CD4-positive, alpha-beta memory T cell (primary cell): ENCODE measurements at places on chromosomes 3 and 15.
A peak's percentile ranks its signal among the peaks of the same experiment; 100 is the strongest.

DNA sequence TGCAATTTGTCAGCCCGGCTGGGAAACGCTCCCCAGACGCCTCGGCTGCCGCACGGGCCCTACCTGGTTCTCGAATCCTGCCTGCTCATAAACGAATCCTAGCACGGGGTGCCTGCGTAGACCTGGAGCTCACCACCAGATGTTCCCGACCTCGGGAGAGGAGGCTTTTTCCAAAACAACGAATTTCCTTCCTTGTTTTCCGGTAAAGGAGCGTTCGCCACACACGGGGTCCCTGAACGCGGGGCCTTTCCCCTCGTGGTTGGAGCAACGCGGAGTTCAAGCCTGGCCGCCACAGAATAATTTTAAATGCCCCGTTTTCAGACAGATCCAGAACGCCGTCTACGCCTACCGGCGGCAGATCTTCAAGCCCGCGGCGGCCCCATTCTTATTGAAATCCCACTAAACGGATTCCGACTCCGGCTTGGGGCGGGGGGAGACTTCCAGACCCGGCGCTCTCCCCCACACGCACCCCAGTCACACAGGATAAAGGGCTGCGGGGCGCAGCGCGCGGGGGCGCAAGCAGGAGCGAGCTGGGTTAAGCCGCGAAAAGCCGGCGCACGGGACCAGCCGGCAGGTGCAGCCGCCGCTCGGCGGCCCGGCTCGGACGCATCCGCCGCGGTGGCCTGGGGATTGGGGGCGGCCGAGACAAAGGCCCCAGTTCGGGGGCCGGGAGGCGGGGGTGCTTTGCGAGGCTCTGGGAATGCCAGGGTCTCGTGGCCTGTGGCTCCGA, 895 bp downstream of the GATA2 start:
- peak; percentile 35 for DNase-seq

DNA sequence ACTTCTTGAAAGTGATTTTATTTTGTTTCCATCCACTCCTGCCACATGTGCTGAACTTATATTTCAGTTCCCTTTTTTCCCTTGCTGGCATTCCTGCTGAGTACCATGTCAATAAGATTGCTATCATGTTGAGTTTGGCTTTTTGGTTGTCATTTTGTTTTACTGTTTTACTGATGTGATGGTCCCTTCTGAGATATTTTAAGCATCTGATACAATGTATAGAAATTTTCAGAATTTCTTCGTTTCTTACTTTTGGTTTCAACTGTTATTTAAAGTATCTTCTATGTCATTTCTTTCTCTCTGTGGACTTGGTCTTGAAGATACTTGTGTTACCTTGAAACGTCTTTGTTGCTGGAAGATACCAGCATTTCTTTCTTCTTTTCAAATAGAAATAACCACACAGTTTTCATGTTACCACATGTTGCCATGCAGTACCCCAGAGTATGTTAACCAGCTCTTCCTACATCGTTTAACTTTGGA, 14.1 kb downstream of the SIDT1 start:
- DNase-seq: no peak

DNA sequence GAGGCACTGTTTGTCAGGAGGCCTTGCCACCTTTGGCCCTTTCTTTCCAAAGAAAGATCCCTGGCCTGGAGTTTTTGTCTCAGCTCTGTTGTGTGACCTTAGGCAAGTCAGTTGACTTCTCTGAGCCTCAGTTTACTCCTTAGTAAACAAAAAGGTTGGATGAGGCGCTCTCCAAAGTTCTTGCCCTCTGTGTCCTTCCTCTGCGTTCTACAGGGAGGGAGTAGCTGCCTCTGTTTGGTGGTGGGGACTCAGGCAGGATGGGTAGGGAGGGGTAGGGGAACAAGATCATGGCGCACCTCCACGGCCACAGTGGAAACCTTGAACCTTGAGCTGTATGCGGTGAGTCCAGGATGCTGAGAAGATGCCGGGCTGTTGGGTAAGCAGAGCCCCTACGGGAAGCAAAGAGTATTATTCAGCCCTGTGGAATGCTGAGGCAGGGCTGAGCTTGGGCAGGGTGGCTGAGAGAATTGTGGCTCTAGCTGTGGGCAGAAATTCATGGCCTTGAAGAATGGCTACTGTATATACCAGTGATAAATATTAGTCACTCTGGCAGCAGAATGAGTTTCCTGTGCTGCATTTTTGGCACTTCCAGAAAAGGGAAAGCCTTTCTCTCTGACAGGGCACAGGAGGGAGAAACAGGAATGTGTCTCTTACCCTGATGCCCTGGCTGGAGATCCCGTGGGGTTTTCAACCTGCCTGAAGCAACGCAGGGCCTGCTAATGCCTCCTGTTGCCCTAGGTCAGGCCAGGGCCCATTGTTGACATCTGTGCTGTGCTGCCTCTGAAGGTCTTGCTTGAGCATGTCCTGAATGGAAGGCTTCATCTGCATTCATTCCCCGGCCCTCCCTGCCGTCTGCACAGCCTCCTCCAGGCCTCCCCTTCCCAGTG, 39.9 kb downstream of the SMAD3 start:
- DNase-seq: no peak

- DNase-seq: peak; percentile 71
Measured at GRCh38 chr3:196274585-196274984, 12.9 kb downstream of the PCYT1A start.

DNA sequence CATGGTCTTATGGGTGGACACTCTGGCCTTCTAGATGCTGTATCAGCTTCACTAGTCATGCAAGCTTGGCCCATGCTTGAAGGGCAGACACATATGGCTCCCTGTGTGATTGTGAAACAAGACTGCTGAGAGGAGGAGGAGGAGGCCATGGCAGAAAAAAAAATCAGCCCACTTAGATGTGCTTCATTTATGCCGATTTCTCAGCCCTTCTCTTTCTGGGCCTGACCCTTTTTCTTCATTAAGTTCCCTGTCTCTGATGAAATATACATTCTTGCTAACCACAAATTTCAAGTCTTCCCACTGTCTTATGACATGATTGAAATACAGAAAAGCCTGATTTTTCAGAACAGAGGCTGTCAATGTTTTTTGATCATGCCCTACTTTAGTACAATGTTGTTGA, 213.0 kb upstream of the FEZF2 start:
- DNase-seq: no peak

DNA sequence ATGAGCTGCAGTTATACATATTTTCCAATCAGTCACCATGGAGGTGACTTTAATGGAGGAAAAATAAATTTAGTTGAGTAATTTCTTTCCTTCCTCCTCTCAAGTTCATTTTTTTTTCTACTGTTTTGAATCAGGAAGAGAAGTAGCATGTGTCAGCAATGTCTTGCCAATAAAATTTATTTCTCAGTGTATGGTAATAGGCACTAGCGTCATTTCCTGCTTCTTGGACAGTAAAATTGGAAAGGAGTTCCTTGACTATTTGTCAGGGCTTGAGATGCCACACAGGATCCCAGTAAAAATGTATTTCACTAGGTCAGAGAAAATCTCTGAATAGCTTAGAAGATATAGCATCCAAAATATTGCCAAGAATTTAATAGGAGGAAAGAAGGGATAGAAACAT, 605.9 kb downstream of the ROBO1 start:
- DNase-seq: no peak

- no peak for DNase-seq
Measured at GRCh38 chr3:133943639-133944141, 48.0 kb upstream of the RAB6B start.

GRCh38 chr3:52829482-52829881, 990 bp downstream of the ITIH4 start:
- DNase-seq: no peak

DNA sequence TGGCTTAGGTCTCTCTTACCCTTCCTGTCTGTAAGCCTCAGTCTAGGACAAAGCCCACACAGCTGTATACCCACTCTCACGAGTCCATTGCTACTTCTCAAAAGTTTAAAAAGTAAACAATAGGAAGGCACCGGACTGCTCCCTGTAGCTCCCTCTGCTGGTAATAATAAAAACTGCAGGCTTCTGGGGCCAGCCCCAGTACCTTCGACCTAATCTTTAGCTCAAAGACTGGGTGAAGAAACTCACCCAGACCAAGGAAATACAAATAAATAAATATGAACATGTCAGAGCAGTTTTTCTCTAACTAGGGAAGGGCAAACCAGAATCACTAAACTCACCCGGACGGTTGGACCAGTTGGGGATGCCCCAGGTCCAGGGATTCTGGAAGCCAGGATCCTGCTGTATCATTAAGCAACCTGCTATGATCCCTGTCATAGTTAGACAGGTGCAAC, 5.0 kb downstream of the FAM219B start:
- DNase-seq: peak; percentile 71

- DNase-seq: no peak
Measured at GRCh38 chr15:37524601-37525000, 409.8 kb upstream of the TMCO5A start.

DNA sequence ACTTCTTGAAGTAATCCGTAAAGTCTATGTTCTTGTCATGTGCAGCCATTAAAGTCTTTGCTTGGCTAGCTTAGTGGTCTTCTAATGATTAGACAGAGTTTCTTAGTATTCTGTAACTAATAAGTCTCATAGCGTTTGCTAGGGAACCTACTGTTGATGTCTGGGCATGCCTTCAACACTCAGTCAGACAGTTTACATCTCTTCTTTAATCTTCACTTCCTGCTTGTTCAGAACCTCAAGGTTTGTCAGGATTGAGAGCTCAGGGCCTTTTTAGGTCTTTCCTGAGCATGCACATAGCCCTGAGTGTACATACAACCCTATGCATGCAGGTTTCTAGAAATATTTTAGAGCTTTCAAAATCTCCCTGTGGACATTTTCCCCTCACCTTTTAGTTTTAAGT, 426.3 kb downstream of the AGBL1 start:
- no peak for DNase-seq

DNA sequence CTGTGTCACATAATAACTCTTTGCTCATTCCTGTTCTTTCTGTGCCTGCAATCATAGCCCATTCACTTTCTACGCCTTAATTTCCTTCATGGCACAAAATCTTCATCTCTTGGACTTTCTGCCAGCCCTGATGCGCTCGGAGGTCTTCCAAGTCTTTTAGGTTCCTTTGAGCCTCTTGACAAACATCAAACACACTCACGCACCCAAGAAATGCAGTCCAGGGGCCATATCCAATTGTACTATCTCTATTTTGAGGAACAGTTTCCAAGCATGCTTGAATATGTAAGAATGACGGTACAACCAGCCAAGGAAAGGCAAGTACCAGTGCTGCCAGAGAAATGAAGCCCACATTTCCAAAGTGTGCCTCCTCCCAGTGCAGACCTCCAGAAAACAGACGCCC, 234.1 kb downstream of the MEX3B start:
- DNase-seq: no peak

- no peak for DNase-seq
Measured at GRCh38 chr15:68699881-68700454, 120.7 kb downstream of the ANP32A start.

DNA sequence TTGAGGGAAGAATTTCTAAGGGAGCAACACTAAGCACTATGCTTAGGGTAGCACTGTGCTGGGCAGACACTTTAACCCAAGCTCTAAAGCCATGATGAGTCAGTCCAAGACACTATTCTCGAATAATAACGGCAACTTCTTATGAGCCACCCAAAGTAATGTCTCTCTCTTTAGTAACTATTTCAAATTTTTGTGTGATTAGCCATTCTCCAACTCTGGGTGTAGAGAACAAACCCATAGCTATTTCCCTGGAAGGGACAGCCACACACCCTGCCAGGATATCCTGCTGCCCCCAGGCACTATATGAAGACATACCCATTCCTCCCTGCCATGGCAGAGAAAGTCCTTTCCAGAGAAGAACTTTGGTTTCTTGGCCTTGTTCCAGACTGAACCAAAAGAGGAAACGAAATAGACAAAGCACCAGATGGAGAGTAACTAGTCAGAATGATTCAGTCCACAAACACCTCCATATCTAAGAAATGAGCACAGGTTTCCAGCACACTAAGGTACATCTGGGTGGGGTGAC, 384.9 kb upstream of the THBS1 start:
- DNase-seq: no peak

GRCh38 chr15:41926185-41927056, 32.6 kb upstream of the SPTBN5 start:
- DNase-seq: no peak

GRCh38 chr3:183774631-183775030, 50.7 kb downstream of the MAP6D1 start:
- no peak for DNase-seq

GRCh38 chr3:64505419-64505818, 182.4 kb downstream of the ADAMTS9 start:
- DNase-seq: no peak

GRCh38 chr15:27017168-27017809, 46.3 kb downstream of the GABRG3 start:
- DNase-seq: no peak

- DNase-seq: no peak
Measured at GRCh38 chr3:197790033-197790432, 1.0 kb upstream of the LRCH3 start.

DNA sequence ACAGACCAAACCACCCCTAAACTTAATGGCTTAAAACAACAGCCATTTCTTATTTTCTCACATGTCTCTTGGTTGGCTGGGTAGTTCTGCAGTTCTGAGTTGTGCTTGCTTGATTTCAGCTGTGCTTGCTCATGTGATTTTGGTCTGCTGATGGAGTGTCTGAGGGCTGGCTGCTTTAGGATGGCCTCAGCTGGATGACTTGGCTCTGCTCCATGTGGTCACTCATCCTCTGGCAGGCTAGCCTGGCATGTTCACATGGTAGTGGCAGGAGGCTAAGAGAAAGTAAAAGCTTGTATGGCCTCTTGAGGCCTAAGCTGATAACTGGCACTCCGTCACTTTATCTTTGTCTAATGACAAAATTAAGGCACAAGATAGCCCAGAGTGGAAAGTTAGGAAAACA, 4.1 kb downstream of the SV2B start:
- no peak for DNase-seq

DNA sequence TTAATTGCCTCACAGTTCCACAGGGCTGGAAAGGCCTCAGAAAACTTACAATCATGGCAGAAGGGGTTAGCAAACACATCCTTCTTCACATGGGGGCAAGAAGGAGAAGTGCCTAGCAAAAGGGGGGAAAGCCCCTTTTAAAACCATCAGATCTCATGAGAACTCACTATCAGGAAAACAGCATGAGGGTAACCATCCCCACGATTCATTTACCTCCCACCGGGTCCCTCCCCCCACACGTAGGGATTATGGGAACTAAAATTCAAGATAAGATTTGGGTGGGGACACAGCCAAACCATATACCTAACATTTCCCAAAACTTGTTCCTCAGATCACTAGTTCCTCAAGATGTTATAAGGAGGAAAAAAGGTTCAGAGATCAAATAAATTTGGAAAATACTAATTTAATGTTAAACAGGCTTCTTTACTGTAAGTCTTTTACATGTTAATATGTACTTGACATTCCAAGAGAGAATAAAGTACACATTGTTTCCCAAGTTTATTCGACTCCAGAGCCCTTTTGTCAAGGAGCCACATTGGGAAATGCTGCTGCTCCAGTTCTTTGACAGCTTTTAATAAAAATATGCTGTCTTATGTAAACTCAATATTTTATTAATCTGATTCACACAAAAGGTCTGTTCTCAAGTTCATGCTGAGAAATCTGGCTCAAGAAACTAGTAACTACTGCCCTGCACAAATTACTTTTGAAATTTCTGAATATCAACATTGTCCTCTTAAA, 17.8 kb downstream of the HERC1 start:
- DNase-seq: no peak

GRCh38 chr15:50883903-50884302, 24.6 kb upstream of the AP4E1 start:
- no peak for DNase-seq
